Activated CD4-positive, alpha-beta T cell treated with anti-CD3 and anti-CD28 coated beads, Interleukin-2, amount 10 ng/mL, durations not matched to agents 24 days and 14 days (primary cell): ENCODE measurements at places on chromosomes 16 and 17.

DNA sequence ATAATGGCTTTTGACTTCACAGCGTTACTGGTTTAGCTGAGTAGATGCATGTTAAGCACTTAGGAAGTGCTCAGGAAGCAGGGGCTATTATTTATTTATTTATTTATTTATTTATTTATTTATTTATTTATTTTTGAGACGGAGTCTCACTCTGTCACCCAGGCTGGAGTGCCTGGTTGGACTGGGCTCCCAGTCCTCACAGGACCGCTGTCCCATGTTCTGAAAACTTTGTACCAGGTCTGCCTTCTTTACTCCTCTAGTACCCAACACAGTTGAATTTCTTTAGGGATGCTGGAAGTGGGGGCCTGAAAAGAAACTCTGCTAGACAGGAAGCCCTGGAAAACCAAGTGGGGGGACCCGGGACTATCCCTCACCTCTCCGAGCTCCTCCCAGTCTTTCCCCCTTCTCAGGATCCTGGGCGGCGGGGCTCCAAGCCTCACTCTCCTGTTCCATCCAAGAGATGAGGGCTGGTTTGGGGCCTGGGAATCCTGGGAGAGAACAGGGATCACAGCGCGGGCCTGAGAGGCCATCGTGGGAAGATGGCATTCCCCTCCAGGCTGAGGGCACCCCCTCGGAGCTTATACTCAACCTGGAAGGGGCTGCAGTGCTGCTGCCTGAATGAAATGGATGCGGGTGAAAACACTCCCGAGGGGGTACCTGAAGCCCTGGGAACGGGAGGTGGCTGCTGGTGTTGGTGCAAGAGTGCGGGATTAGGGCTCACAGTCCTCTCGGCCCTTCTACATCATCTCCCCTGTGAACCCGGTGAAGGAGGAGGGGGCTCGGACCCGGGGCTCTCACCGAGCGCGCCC lies 674 bp downstream of the ZNF688 start:
- DNase-seq: peak; percentile 67

DNA sequence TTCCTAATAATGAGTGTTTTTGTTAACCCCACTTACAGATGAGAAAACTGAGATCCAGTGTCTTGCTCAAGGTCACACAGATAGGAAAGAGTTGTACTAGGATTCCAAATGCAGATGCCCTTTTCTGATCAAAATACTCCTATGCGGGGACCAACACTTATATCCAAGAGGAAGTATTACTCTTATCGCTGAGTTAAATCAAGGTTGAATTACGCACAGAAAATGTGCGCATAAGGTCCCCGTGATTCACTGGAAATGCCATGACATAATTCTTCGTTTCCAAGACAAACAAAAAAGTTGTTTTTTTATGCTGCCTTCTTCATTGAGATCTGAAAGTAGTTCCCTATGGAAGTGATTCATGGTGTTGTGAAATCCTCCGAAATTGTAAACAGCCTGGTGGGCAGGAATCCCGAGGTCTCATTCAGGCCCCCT lies 463.8 kb upstream of the HSBP1 start:
- DNase-seq: no peak

DNA sequence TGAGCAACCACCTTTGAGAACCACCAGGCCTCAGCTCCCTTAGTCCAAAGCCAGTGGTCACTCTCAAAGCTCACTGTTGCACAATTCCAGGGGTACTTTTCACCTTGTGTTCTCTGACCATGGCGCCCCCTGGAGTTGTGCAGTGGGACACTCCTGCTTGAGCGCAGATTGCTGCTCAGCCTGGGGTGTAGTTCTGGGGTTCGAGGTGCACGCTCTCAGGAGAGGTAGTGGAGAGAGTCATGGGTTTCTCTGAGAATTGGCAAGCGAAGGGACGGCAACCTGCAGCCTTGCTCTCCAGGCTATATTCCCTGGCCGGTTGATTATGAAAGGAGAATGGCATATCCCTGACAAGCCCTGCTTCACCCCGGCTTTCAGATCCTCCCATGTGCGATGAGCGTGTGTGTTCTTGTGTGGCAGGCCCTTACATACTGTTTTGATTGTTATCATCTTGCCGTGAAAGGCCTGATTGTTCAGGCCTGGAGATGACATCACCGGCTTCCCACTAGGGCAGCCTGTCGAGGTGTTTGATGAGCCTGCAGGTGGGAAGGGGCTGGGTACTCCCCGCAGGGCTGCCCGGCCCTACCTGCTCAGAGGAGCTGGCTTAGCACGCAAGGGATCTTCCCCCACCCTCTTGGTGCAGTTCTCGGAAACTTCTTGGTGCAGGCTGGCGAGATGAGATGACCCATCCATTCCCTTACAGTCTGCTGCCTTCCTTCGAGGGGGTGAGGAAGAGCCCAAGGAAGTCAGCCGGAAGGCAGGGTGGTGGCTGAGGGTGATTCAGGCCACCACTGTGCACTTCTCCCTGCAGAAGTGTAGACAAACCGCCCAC lies 431.2 kb downstream of the SLC39A11 start:
- no peak for DNase-seq

DNA sequence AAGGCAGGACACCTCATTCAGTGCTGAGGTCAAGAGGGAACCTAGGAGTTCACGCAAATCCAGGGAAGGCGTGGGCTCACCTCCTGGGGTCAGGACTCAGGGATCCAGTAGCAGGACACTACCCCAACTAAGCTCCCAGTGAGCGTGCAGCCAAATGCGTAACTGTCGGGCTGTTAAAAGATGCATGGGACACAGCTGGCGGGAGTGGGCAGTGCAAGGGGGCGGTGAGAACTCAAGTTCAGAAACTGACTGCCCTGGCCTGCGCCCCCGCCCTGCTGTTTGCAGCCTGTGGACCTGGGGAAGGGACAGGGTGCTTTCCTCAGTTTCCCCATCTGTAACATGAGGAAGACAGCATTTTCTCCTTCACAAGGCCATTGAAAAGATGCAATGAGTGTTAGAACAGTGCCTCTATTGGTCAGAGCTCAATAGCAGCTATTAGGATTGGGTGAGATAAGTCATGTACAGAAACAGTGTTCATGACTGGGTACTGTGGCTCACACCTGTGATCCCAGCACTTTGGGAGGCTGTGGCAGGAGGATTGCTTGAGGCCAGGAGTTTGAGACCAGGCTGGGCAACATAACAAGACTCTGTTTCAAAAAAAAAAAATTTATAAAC lies 20.2 kb downstream of the CDIPT start:
- DNase-seq: no peak

DNA sequence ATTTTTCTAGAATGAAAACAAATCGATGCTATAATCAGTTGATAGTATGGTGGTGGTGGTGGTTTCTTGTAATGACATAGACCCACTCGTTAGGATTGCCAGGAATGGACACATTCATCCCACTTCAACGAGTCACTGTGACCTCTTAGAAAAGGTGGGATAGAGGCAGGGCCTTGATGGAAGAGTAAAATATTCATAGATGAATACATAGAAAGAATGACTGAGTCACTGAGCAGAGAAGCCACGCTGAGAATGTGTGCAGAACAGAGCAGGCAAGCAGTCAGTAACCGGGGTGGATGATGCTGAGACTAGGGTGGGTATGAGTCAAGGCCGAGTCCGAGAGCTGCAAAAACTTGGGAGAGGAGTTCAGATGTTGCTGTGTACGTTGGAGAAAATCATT lies 129.9 kb downstream of the PITPNC1 start:
- no peak for DNase-seq

DNA sequence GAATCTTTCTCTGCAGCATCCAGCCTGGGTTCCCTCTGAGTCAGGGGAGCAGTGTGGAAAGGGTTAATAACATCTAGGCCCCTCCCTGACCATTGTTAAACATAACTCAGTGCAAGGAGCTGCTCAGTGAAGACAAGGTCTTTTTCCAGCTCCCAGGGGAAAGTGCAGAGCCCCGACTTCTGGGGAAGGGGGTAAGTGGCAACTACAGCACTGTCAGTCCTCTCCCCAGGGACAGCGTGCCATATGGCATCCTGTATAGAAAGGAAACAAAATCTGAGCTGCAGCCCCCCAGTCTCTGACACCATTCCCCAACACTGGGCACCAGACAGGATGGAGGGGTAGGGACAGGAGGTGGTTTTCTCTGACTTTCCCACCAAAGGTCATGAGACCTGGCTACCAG lies 7.8 kb downstream of the MRPL27 start:
- DNase-seq: no peak

DNA sequence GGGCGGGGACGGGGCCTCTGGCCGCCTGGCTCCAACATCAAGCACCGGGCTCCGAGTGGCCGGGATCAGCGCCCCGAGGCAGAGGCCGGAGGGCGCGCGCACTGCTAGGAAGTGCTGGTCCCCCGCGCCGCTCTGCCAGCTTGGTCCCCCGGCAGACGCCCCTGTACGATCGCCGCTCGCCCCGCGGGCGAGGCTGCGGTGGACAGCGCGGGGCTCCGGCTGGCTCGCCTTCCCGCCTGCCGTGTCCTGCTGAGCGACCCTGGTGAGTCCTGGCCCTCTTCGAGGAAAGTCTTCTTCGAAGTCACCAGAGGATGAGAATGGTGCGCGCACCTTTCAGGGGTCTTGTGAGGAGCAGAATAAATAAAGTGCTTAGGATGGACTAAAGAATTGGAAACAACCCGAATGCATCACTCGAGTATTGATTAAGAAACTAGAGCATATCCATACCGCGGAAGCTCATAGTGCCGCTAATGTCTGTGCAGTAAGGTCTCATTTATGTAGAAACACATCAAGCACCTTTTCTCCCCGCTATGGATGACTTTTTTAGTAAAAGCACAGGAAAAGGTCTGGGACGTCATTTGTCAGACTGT lies 392 bp downstream of the ZNF213 start:
- DNase-seq: no peak

- no peak for DNase-seq
These were observed 9.6 kb downstream of the CRISPLD2 start for GRCh38 chr16:84829168-84829965.

DNA sequence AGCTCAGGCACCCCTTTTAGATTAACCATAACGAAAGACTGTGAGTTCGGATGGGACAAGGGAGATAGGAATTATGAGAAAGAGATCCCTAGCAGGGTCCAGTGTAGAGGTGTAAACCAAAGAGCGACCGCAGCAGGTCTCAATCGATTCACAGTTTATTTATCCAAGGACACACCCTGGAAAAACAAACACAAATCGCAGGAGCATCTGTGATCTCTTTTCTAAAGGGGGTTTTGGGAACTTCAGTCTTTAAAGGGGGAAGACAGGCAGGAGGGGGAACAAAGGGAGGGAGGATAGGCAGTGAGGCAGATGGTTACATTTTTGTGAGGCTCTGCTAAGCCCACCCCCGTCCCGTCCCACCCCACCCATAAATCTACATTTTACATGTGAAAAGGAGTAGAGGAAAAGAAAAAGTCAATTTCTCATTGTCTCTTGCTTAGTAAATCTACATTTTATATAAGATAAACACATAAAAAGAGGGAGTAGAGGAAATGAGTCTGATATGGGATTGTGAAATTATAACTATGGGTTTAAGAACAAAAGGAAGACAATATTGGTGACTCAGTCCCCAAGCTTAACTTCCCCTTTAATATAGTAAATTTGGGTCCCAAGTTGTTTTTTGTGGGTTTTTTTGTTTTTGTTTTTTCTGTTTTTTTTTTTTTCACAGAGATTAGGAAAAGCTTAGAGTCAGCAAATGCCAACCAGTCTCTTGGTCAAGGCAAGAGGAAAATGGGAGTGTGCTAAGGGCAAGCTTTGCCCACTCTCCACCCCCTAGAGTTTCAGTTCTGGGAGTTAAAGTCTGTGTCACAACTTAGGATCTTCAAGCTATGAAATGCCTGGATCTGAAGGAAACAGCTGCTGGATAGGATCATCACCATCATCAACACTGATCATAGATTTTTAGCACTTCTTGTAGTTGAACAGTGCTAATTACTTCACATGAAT lies 160.9 kb upstream of the CDH5 start:
- no peak for DNase-seq

- DNase-seq: no peak
These were observed 8.3 kb upstream of the CDH3 start for GRCh38 chr16:68636818-68637217.

DNA sequence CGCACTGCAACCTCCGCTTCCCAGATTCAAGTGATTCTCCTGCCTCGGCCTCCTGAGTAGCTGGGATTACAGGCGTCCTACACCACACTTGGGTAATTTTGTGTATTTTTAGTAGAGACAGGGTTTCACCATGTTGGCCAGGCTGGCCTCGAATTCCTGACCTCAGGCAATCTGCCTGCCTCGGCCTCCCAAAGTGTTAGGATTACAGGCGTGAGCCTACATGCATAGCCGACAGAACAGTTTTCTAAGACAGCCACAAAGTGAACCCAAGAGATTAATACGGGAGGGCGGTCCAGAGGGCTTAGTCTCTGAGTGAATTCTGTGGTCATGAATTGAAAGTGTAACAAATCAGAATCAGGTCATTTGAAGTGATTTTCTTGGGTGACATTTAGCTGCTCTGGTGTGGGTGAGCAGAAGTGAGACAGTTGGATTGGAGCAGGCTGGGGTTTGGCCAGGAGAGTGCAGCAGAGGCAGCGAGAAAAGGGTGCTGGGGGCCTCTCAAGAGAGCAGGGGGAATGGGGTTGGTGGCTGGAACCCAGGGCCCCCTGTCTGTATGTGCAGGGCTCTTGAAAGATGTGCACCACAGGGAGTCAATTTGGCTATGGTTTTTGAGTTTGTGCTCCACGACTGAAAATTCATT lies 231.4 kb upstream of the WSCD1 start:
- DNase-seq: peak; percentile 52

GRCh38 chr16:89050868-89051311 lies 42.8 kb upstream of the ACSF3 start:
- no peak for DNase-seq

GRCh38 chr16:58464047-58464915 lies 35.7 kb upstream of the NDRG4 start:
- peak; percentile 58 for DNase-seq

DNA sequence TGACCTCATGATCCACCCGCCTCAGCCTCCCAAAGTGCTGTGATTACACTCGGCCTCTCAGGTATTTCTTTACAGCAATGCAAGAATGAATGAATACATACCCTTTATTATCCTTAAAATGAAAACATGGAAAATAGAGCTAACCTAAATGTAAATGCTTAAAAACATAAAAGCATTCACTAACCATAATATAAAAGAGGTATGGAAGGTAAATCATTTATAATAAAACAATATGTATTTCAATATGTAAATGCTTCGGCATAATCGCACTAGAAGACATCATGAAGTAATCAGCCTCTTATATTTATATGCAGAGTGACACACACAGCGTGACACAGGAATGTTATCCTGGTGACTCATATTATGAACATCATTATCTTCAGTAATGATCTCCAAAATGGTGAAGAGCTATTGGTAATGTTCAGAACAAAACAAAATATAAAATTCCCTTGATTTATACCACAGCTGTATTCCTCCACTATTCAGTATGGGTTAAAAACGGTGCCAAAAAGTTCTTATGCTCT lies 53.9 kb downstream of the AIPL1 start:
- no peak for DNase-seq

GRCh38 chr16:8798174-8798527 lies 512 bp downstream of the PMM2 start:
- no peak for DNase-seq

DNA sequence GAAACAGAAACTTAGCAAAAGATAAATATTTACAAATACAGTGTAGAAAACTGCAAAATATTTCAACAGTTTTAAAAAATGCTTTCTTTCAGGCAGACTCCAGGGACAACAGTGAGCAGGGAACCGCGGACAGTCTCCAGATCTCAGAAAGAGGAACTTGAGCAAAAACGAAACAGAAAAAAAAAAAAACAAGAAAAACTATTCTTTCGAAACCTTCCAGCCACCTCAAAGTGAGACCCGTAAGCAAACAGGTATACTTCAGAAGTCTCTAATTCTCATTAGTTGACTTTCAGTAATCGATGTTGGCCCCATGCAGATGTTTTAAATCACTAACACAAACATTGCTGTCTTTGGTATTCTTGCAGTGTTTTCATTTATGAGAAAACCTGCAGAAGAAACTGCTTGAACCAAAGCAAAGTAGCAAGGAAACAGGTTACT lies 15.7 kb upstream of the CCL1 start:
- peak; percentile 79 for DNase-seq
